ACHN (cell line): ENCODE measurements at places on chromosomes 6 and 20.

DNA sequence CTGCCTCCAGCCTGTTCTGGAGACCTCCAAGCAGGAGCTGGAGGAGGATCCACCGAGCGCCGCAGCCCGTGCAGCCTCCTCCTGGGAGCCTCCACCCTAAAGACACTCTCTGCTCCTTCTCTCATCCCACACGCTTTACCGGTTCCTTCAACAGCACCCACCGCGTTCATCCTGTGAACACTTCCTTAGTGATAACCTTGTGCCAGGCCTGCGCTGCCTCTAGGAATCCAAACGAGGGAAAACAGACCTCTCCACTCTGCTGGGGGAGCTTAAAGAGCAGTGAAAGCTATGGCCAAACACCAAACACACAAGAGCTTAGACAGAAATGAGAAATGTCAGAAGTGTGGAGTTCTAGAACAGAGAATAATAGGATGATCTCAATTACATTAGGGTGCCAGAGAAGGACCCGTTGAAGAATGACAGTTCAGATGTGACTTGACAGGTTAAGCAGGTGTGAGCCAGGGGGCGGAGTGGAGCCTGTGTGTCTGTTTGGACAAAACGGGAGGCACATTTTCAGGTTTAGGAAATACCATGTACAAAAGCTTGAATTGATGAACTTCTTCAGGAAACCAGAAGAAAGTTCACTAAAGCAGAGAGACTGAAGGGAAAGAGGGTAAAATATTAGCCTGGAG is 28.5 kb upstream of the HLA-DRB5 start:
- DNase-seq = no peak

DNA sequence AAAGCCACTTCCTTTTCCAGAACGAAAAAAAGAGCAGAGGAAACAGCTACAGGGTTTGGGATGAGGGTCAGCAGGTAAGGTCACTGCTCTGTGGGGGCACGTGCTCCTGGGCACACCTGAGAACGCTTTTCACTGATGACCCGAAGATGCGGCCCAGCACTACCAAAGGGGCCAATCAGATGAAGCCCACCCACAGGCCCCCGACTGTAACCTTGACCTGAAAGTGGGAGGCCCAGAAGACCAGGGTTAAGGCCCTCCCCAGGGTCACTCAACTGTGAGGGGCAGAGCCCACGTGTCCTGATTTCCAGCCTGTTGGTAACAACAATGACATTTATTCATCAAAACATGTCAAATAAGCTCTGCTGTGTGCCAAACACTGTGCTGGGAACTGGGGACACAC is 108.0 kb downstream of the BMP7 start:
- no peak for DNase-seq

DNA sequence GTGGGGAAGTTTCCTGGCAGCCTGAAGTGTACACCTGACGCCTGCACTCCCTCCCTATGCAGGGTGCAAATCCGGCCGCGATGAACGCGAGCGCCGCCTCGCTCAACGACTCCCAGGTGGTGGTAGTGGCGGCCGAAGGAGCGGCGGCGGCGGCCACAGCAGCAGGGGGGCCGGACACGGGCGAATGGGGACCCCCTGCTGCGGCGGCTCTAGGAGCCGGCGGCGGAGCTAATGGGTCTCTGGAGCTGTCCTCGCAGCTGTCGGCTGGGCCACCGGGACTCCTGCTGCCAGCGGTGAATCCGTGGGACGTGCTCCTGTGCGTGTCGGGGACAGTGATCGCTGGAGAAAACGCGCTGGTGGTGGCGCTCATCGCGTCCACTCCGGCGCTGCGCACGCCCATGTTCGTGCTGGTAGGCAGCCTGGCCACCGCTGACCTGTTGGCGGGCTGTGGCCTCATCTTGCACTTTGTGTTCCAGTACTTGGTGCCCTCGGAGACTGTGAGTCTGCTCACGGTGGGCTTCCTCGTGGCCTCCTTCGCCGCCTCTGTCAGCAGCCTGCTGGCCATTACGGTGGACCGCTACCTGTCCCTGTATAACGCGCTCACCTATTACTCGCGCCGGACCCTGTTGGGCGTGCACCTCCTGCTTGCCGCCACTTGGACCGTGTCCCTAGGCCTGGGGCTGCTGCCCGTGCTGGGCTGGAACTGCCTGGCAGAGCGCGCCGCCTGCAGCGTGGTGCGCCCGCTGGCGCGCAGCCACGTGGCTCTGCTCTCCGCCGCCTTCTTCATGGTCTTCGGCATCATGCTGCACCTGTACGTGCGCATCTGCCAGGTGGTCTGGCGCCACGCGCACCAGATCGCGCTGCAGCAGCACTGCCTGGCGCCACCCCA is 1.2 kb downstream of the GPR6 start:
- DNase-seq = no peak

DNA sequence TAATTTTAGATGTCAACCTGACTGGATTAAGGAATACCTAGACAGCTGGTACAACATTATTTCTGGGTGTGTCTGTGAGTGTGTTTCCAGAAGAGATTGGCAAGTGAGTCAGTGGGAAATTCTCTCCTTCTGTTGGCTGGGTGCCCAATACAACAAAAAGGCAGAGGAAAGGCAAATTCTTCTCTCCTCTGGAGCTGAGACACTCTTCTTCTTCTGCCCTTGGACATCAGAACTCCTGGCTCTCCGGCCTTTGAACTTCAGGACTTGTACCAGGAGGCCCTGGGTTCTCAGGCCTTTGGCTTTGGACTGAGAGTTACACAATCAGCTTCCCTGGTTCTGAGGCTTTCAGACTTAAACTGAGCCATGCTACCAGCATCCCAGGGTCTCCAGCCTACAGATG is 7.8 kb upstream of the BTN3A1 start:
- DNase-seq = peak; percentile 62

DNA sequence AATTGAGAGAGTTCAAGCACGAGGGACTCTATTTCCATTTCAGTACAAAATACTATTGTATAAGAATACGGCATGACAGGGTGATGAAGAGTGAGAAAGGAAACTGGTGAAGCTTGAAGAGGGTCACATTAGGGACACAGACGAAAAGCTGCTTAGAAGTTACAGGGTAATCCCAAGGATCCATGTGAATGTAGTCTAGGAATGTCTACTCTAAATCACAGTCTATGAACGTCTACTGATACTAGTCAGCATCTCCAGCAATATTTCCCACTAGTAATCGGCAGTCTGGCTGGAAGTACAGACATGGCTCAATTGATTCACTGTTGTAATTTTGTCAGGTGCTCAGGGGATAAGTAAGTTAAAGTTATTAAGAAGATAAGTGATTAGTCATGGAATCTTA is 156.4 kb downstream of the ASCC3 start:
- no peak for DNase-seq

DNA sequence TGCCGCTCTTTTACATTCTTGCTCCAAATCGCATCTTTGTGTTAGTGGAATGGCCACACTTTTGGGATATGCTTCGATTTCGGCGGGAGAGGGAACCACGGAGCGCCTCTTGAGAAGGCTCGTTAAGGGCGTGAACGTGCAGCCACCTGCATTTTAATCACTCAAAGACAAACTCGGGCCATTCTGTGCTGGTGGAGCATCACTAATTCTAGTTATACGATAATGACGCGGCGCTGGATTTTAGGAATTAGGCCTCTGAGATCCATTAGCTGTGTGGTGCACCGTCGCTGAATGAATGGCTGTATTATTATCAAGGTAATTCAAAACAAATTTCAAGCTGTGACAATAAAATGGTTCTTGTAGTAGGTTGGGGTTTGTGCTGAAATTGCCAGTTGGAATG is 305.6 kb downstream of the CDH4 start:
- no peak for DNase-seq

- peak; percentile 62 for DNase-seq
These were observed 33.7 kb downstream of the SLC9A8 start for GRCh38 chr20:49846206-49846807.

DNA sequence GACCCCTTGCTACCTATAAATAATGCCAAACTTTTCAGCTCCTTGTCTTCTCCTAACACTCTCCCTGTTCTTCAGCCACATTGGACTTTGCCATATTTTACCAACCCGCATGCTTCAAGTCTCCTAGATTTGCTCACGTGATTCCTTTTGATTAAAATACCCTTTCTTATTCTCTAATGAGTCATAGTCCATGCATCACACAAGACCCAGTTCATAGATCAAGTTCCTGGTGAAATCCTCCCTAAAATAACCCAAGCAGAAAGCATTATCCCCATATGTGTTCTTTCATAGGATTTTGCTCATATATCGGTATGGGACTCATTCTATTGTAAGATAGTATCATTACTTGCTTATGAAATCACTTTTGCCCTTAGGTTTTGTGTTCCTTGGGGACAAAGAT is 108.9 kb upstream of the STXBP5 start:
- DNase-seq = no peak
